ENCODE measurements at places on chromosomes 7 and 10.

GRCh38 chr10:93160829-93161228 lies 87.1 kb downstream of the CYP26A1 start:
- no peak for DNase-seq

- DNase-seq: no peak
These were observed 100.8 kb downstream of the C10orf90 start for GRCh38 chr10:126569513-126570244.

GRCh38 chr10:77188521-77188920 lies 449.1 kb downstream of the KCNMA1 start:
- no peak for DNase-seq

GRCh38 chr10:85611746-85612377 lies 754.7 kb downstream of the GRID1 start:
- no peak for DNase-seq

DNA sequence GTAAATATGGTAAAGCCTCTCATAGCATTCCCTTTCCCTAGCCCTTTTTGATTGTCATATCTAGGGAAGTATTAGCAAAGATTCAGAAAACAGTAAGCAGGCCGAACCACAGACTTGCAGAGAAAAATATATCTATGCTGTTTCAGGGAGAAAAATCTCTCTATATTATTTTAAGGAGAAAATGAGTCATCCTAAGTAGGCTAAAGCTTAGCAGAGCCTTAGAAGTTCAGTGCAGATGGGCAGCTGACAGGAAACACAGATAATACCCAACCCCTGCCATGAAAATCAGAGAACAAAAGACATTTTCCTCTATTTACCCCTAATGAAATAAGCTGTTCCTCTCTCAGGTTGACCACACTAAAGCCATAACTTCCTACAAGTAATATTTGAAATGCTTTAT lies 16.5 kb downstream of the C1QL3 start:
- no peak for DNase-seq

DNA sequence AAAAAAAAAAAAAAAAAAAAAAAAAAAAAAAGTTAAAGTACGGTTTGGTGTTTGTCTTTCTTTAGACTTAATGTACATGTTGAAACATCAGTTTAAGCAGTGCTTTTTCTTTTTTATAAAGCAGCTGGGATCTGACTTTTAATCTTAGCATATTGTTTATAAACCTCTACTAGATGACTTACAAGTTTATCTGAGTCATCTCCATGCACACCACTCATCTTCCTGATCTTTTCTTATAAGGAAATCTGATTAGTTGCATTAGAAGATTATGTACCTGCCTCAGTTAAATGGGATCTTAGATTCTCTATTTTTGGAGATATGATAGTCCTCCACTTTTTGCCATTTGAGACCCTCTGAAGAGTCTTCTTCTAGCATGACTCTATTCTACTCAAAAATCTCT lies 391.9 kb upstream of the LRGUK start:
- no peak for DNase-seq

DNA sequence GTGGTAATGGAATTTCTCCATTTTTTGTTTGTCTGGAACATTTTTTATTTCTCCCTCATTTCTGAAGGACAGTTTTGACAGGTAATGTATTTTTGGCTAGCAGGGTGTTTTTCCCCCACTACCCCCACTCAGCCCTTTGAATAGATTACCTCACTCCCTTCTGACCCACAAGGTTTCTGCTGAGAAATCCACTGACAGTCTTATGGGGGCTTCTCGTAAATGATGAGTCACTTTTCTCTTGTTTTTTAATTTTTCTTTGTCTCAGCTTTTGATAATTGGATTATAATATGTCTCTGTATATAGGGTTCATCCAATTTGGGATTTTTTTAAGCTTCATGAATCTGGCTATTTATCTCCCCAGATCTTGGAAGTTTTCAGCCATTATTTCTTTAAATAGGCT lies 74.7 kb upstream of the CCDC71L start:
- no peak for DNase-seq

- no peak for DNase-seq
These were observed 186.2 kb upstream of the INHBA start for GRCh38 chr7:41889040-41889439.

DNA sequence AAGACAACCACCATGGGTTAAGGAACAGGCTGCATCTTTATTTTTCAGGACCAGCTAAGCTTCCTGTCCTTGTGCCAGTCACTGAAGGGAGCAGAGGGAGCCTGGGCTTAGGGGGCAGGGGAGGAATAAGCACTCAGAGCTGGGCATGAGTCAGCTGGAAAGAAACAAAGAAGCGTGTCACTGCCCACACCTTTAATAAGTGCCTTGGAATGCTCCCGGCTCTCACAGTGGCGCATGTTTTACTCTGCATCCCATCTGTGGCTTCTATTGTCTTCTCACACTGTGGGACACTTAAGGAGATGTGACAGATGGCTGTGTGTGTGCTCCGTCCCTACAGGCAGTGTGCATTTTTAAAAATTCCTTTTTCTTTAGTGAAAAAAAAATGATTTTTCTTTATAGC lies 71.7 kb downstream of the MTURN start:
- DNase-seq: peak; percentile 92

- DNase-seq: no peak
These were observed 195.6 kb downstream of the TNS3 start for GRCh38 chr7:47386273-47386835.

GRCh38 chr10:142371-142770 lies 7.1 kb downstream of the ZMYND11 start:
- DNase-seq: no peak

DNA sequence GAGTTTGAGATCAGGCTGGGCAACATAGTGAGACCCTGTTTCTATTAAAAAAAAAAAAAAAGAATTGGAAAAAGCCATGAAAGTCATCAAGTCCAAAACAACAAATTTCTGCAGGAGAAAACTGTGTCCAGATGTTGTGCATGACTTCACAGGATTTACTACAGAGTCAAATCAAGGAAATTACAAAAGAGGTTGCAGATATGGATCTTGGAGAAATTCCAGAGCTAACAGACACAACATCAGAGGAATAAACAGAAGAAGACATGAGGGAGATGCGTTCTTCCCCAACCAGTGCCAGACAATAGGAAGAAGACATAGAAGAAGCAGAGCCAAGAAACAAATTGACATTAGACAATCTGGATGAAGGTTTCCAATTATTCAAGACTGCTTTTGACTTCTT lies 24.3 kb upstream of the KCNIP2 start:
- DNase-seq: no peak

- DNase-seq: no peak
These were observed 2.8 kb upstream of the CDH23 start for GRCh38 chr10:71393841-71394475.

GRCh38 chr7:77479536-77480088 lies 57.5 kb upstream of the PTPN12 start:
- DNase-seq: no peak

- no peak for DNase-seq
These were observed 627.7 kb downstream of the TNS3 start for GRCh38 chr7:46954181-46954580.

DNA sequence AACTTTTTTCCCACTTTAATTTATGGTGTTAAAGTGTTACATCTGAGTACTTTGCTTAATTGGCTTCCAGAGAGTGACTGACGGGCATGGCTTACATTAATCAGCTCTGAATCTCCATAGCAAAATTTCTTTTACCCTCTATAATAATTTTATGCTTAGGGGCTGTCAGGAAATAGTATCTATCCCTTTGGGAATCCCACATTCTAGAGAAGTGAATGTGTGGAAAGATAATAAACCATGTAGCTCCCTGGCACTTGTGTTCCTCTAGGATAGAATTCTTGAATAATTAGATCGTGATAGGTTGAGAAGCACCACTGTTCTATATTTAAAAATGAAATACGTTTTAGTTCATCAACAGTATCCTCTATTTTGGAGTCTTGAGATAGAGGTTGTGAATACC lies 89.6 kb downstream of the DNAJB9 start:
- DNase-seq: no peak

DNA sequence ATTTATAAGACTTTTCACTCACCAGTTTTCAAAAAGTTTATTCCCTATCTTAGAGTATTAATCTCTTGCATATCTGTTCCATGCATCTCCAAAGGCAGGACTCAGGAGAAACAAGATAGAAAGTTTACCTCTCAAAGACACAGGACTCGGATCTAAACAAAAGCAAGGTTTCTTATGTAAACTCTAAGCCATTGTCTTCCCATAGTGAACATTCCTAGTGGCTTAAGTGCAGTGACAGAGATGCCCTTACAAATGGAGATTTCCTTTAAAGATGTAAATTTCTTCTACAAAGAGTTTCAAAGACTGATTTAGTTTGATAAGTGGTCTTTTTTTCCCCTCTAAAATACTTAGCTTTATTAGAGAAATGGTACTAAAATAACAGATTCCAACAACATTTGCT lies 209.8 kb downstream of the ACTR3B start:
- DNase-seq: no peak

GRCh38 chr7:116593359-116594075 lies 68.7 kb downstream of the CAV1 start:
- DNase-seq: no peak

DNA sequence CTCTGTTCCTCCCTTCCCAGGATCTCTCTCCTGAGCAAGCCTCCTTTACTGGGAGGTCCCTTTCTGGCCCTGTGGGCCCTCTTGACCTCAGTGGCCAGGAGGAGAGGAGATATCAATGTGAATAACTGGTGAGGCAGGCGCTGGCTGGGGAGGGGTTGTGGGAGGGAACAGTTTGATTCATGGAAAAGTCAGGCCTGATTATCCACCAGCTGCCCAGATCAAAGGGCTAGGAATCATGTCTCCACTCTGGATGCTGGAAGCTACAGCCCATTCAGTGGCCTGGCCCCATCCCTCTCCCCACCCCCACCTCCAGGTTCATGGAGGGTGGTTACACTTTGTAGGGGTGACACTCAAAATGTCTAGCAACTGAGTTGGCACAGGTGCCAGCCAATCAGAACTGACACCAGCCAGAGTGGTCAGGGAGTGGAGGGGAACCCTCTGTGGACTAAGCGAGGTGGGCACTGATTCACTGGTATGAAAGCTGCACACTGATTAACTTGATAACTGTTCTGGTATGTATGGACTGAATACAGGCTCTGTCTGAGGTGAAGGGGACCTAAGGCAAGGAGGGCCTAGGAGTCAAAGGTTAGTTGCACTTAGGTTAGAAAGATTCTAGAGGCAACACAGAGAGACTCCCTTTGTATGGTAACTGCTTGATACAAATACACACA lies 4.8 kb downstream of the PRRT4 start:
- DNase-seq: no peak

DNA sequence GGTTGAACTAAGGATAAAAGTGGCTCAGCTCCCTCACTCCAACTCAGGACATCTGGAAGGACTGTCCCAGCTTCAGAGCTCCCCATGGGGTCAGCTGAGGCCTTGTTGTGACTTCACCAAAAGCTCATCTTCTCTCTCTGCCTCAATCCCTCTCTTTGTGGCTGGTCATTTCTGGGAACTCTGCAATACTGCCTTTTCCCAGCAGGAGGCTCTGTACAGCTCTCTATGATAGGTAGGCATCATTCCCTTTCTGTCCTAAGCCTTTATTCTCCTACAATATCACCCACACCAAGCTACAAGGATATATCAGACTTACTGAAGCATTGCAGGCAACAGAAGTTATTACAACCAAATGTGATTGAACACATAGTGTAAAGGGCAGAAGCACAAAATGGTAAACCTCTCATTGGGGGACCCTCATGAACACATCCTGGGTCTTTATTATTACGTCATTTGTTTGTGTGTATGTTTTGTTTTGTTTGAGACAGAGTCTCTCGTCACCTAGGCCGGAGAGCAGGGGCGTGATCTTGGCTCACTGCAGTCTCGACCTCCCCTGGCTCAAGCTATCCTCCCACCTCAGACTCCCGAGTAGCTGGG lies 36.7 kb upstream of the PRPS1L1 start:
- no peak for DNase-seq

DNA sequence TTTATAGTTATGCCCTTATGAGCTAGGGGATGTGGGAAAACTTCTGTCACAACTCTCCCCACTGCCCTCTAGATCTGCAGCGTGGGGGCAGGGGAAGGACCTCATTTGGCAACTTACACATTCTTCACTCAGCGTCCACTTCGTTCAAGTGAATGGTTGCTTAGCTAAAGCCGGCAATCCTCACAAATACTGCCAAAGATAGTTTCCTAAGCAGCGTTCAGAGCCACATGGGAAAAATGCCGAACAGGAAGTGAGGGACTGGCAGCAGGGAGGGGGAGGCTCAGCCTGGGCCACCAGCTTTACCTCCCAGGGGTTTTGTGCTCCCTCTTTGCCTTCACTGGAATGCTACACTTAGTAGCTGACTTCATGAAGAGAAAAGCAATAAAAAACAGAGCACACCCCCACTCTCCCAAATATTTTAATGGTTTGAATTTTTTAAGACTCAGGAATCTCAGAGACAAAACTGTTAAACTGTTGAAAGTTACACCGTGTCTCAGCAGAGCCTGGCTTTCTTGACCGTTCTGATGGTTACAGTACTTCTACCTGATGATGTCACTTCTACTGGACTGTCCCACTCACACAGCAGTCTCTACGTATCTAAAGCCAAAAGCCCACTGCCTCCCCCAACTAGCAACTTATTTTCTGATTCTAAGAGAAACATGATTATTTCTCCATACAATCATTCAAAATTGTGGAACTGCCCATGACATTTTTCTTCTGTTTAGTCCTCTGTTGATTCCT lies 10.4 kb downstream of the GRM3 start:
- DNase-seq: no peak

- DNase-seq: no peak
These were observed 64.0 kb downstream of the CTBP2 start for GRCh38 chr10:125096371-125096770.

GRCh38 chr7:64101126-64101942 lies 56.1 kb downstream of the ZNF727 start:
- DNase-seq: no peak

- peak; percentile 56 for DNase-seq
These were observed 98.9 kb downstream of the HIP1 start for GRCh38 chr7:75639886-75640190.

DNA sequence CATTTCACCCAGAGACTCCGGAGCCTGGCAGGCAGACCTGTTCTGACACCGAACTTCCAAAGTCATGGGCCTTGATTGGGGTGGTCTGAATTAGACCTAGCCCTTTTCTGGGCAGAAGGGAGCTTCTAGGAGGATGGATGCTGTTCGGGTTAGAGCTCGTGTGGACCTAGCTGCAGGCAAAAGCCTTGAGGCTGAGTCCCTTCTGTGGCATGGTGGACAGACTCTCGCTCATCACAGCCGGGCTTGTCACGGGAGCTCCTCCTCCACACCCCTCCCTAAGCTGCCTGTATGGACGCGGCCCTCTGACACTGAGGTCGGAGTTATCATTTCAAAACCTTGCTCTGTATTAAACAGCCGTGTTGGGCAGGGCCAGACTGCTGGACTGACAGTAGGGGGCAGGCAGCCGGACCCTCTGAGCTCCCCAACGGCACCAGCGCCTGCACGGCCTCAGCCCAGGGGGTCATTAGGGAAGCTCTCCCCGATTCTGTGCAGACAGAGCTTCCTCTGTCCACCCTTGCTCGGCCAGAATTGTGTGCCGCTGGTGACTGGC lies 2.2 kb downstream of the IRF5 start:
- DNase-seq: no peak

GRCh38 chr10:63716016-63716580 lies 194.9 kb downstream of the REEP3 start:
- no peak for DNase-seq

GRCh38 chr7:142647749-142648148 lies 101.5 kb upstream of the PRSS1 start:
- DNase-seq: no peak
